ENCODE measurements at places on chromosomes 12 and 14. TPM values are rescaled to one million over a fixed set of nuclear protein-coding genes. Genes with fewer than 3 reads are reported as not detected.

VRTN gene
- total RNA-seq, result not detected

WNT1 gene
- not detected for total RNA-seq

LRFN5 gene
- total RNA-seq, result 5.6 TPM

SSTR1 gene
- total RNA-seq, result 7.7 TPM

BEGAIN gene
- total RNA-seq, result 0.88 TPM

SLC5A8 gene
- total RNA-seq, result not detected

CSRP2 gene
- total RNA-seq, result 127 TPM

SLC25A47 gene
- total RNA-seq, result not detected

TC2N gene
- 0.18 TPM for total RNA-seq

KITLG gene
- total RNA-seq, result 43.1 TPM

TAS2R30 gene
- 8.9 TPM for total RNA-seq

TEX52 gene
- total RNA-seq, result not detected

LRTM2 gene
- total RNA-seq, result not detected
